ENCODE measurements at places on chromosomes 11 and 22. TPM values are rescaled to one million over a fixed set of nuclear protein-coding genes. Genes with fewer than 3 reads are reported as not detected.

DNA sequence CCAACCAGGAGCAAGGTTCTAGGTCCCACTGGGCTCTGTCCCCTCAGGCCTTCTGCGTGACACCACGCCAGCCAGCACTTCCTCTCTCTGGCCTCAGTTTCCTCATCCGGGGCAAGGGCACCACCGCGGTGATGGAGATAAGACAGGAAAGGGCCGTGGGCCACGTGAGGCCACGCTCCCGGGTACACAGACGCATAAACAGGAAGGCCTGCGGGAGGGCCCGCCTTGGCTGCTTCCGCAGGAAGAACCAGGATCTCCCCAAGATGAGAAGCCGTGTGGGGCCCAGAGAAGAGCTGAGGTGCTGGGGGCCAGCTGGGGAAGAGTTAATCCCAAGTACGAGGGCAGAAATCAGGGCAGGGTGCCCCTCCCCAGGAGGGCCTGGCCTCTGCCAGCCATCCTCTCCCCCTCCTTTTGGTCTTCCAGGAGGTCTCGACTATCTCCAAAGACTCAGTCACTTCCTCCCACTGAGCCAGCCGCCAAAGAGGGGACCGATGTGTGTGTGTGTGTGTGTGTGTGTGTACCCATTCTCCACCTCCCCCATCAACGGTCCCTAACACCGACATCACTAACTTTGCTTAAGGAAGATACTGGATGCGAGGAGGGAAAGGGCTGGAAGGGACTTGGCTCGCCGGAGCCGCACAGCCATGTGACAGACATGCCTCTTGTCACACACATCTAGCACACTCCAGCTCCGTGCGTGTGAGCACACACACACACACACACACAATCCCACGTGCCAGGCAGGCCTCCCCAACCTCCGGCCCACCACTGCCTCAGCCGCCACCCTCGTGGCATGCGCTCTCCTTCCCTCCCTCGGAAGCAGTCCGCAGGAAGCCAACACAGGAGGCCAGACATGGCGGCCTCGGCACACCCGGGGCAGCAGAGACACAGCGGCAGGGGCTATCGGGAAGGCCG lies 1.4 kb downstream of the MFNG start:
- DNase-seq = no peak

The GAL3ST3 gene
- 4.0 TPM for polyA plus RNA-seq

The NEAT1 gene
- 228 TPM for polyA plus RNA-seq

The BCO2 gene
- 2.6 TPM for polyA plus RNA-seq

The PRAME gene
- 1.5 TPM for polyA plus RNA-seq

DNA sequence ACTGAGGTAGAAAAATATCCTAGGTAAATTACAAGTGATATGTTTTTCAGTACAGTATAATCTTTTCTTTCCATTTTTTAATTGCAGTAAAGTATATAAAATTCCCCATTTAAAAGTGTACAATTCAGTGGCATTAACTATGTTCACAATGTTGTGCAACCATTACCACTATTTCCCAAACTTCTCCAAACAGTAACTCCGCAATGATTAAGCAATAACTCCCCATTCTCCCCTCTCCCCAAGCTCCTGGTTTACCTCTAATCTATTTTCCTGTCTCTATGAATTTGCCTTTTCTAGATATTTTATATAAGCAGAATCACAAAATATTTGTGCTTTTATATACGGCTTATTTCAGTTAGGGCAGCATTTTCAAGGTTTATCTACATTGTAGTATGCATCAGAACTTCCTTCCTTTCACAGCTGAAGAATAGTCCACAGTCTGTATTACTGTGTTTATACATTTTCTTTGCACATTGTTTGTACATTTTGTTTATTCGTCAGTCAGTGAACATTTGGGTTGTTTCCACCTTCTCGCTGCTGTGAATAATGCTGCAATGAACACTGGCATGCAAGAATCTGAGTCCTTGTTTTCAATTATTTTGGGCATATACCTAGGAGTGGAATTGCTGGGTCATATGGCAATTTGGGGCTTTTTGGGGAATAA lies 110.7 kb downstream of the RPL27A start:
- no peak for DNase-seq

Measured in right renal cortex interstitium (tissue), 3 donors.